IMR-90 (cell line): ENCODE measurements at places on chromosomes 5 and 9. TPM values are rescaled to one million over a fixed set of nuclear protein-coding genes. Genes with fewer than 3 reads are reported as not detected.

Gene LCN10
- not detected in 2 replicates for total RNA-seq

Gene TLX3
- not detected in 2 replicates for total RNA-seq

- no peaks in the 10 kb centered on the region for H3K27me3 ChIP-seq
- H3K27ac ChIP-seq: no peak overlapping the region
- no peak for DNase-seq
- H3K4me3 ChIP-seq: no peak overlapping the region
These were observed 25.2 kb downstream of the NCS1 start for GRCh38 chr9:130197386-130197785.

Gene PCDHGA1
- 0.83 and 0.90 TPM in 2 replicates for total RNA-seq

Gene APBB3
- 6.6 and 8.1 TPM in 2 replicates for total RNA-seq

Gene CAAP1
- total RNA-seq: 6.1 and 12.2 TPM in 2 replicates

Gene SLC6A7
- under 0.01 TPM in 1 of 2 replicates, not detected in the other for total RNA-seq

DNA sequence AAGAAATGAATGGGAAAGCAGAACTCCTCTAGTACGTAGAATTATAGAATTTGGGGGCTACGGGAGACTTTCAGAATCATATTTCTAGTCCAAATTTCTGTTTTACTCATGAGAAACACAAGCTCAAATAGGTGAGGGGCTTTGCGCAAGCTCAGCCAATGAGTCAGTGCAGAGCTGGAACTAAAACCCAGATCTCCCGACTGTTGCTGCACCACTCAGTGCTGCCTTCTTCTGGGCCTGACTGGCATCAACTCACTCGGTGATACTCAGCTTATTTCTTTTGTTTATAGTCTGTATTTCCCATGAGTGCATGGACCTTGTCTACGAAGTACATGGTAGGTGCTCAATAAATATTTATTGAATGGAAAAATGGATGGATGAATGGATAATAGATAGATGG, 280.2 kb downstream of the CDK5RAP2 start:
- no peaks in the 10 kb centered on the region for H3K36me3 ChIP-seq
- no peaks in the 10 kb centered on the region for H3K27me3 ChIP-seq
- H3K4me1 ChIP-seq: no peaks in the 10 kb centered on the region
- no peak overlapping the region for H3K4me3 ChIP-seq
